M059J (cell line): ENCODE measurements at places on chromosomes 7 and 10.

- DNase-seq = no peak
Observed at GRCh38 chr7:45158471-45158870, 880 bp downstream of the RAMP3 start.

GRCh38 chr10:96390460-96390864, 31.7 kb upstream of the OPALIN start:
- no peak for DNase-seq

DNA sequence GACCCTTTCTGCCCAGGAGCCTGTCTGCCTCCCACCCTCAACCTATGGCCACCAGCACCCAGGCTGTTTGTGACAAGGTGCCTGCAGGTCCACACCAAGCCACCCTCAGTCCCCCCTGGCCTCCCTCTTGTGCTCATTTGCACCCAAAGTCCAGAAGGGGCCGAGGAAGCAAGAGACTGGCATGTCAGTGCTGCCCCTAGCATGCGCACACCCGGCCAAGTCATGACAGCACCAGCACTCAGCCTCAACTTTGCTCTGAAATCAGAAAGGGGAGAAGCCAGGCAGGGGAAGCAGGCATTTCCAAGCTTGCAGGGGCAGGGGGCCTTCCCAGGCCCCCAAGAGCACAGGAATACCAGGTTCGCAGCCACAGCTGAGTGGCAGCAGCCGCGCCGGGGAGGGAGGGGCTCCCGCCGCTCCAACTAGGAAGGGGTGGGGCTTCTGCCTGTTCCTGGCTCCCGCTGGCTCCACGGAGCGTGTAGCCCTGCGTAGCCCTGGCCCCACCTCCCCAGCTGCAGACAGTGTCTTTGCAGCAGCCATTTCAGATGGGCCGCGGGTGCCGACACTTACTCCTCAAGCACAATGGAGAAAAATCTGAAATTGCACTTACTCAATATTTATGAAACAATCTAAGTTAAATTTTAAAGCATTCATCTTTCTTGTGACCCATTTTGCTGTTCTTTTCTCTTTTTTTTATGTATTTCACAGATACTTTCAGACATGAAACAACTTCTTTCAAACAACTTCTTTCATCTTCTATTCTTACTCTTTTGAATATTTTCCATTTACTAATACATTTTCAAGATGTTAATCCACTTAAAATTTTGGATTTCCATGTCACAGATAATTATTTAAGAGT, 54.9 kb upstream of the ABCB5 start:
- DNase-seq = no peak

GRCh38 chr10:84765086-84765485, 436.7 kb downstream of the CCSER2 start:
- DNase-seq = no peak

GRCh38 chr7:131145026-131145425, 182.7 kb upstream of the MKLN1 start:
- DNase-seq = peak; percentile 31

- no peak for DNase-seq
Observed at GRCh38 chr10:11260170-11260569, 242.5 kb downstream of the CELF2 start.
